NCI-H2081 (cell line): ENCODE measurements at places on chromosomes 12 and 14.

- no peak for DNase-seq
Measured at GRCh38 chr12:110689281-110690126, 589 bp upstream of the HVCN1 start.

GRCh38 chr12:11875414-11875935, 195.3 kb upstream of the BCL2L14 start:
- DNase-seq = no peak

GRCh38 chr14:25080682-25081081, 30.7 kb upstream of the STXBP6 start:
- DNase-seq = no peak

GRCh38 chr14:29937116-29937515, 9.5 kb upstream of the PRKD1 start:
- DNase-seq = no peak

- DNase-seq = no peak
Measured at GRCh38 chr14:37114002-37114401, 58.4 kb downstream of the SLC25A21 start.

DNA sequence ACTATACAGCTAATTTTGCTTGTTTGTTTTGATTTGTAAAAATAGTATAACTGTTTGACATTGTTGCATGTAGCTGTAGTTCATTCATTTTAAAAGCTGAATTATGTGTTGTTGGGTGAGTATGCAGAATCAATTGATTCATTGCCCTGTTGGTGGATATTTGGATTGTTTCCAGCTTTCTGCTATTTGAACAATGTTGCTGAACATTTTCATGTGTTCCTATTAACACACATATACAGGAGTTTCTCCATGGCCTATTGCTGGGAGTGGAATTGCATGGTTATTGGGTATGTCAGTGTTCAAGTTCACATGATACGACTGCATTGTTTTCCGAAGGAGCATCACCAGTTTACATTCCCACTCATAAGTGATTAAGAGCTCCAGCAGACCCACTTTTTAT, 75.3 kb downstream of the SRGAP1 start:
- DNase-seq = no peak

DNA sequence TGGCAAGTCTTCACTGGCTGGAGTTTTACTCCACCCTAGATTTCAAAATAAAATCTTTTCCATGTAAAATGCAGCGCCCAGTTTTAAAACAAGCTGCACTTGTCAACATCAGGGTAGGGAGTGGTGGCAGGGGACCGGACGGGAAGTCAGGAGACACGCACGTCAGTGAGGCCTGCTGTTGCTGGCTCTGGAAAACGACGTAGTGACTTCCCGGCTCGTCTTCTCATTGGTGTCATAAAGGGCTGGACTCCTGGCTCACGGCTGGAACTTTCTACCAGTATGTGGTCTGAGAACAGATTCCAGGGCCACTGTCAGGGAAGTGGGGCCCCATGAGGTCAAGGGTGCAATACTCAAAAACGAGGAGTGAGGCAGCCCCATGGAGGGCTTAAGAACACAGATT, 64.2 kb upstream of the FOXN3 start:
- DNase-seq = no peak

GRCh38 chr14:64639340-64639821, 64.8 kb upstream of the PLEKHG3 start:
- DNase-seq = no peak

DNA sequence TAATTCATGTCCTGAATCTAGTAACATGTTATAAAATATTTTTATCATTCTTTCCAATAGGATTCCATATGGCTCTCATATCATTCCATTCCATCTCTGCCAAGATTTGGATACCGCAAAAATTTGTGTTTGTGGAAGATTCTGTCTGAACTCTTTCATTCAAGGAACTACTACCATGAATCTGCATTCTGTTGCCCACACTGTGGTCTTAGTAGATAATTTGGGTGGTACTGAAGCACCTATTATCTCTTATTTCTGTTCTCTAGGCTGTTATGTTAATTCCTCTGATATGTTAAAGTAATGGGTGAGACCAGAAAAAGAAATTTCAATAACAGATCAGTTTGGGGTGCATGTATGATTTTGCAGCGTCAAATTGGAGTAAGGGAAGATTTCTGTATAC, 6.2 kb downstream of the RPL36AL start:
- DNase-seq = no peak

DNA sequence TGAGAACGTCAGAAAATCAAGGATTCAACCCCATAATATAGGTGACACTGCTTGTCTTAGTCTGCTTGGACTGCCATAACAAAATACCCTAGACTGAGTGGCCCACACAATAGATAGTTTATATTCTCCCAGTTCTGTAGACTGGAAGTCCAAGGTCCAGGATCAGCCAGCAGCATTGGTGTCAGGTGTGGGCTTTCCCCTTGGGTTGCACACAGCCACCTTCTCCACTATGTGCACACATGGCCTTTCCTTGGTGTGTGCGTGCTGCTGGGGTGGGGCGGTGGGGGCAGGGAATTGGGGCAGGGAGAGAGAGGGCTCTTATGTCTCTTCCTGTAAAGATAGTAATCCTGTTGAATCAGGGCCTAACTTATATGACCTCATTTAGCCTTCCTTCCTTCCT, 106.4 kb downstream of the SLC25A47 start:
- DNase-seq = no peak

GRCh38 chr14:104791425-104791824, 4.1 kb downstream of the AKT1 start:
- no peak for DNase-seq

DNA sequence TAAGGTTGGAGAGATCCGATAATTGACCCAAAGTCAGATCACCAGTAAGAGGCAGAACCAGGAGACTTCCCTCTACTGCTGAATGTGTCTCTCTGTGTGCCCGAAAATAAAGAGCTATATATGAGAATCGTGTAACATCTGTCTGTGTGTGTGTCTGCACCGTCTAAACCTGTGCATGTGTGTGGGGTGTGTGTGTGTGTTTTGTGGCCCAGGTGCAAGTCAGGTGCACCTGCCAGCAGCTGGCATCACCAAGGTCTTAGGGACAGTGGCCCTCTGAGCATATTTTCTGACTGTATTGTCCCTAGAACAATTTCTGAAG, 24.7 kb upstream of the KRT78 start:
- no peak for DNase-seq

DNA sequence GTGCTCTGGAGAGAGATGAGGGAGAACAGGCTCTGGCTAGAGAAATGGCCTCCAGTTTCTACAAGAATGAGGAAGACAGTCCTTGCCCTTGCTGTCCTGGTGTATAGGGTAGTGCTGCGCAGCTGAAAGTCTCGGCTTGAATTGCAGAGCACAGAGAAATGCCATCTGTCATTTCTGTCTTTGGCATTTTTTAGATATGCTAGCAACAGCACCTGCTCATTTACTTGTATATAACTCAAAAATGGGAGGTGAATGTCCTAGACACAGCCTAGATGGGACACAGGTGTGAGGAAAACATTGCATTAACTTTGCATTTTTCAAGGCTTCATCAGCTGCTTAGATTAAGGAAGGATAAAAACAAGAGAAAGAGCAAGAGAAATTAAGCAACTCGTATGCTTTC, 35.8 kb downstream of the GPR19 start:
- DNase-seq = no peak

- DNase-seq = no peak
Measured at GRCh38 chr12:102510463-102510862, 30.1 kb upstream of the IGF1 start.

DNA sequence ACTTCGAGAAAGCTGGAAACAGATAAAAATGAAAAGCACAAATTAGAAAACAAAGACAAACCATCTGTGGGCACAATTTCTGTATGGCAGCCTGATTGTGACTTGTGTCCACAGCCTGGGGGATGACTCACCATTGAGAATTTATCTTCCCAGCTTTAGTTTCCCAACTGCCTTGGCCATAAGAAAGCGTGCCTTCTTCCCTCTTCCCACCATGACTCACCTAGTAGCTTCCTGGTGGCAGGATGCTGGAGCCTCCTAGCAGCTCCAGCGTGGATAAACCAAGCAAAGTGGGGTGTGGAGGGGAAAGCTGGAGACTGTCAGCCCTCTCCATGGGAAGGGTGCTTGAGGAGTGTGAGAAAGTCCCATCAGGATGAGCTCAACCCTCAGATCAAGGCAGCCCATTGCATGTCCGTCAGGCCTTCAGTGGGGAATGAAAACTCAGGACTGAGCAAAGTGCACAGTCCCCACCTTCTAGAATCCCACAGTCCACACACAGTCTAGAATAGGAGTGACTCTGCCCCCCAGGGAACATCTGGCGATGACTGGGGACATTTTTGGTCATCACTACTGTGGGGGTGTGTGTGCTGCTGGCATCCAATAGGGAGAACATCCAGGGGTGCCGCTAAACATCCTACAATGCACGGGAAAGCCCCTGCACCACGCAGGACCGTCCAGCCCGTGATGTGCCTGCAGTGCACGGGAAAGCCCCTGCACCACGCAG, 22.4 kb upstream of the SERPINA6 start:
- no peak for DNase-seq

DNA sequence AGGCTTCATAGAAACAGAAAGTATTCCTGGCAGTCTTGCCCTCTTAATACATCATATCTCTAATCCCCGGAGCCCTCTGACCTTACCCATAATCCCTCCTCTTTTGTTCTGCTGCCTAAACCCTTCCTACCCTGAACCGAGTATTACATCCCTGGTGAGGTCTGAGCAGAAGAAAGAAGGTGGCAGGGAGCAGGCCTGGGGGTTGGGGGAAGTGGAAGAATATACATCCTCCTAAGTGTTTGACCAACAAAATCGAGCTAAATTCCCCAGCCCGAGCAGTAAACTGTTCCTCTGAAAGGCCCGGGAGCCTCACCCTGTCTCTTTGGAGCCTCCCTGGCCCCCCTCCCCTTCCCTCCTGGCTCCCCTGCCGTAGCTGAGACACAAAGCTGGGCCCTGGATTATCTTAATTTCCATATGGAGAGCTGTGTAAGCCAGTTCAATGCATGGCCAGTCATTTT, 192.6 kb upstream of the LHX5 start:
- DNase-seq = no peak

DNA sequence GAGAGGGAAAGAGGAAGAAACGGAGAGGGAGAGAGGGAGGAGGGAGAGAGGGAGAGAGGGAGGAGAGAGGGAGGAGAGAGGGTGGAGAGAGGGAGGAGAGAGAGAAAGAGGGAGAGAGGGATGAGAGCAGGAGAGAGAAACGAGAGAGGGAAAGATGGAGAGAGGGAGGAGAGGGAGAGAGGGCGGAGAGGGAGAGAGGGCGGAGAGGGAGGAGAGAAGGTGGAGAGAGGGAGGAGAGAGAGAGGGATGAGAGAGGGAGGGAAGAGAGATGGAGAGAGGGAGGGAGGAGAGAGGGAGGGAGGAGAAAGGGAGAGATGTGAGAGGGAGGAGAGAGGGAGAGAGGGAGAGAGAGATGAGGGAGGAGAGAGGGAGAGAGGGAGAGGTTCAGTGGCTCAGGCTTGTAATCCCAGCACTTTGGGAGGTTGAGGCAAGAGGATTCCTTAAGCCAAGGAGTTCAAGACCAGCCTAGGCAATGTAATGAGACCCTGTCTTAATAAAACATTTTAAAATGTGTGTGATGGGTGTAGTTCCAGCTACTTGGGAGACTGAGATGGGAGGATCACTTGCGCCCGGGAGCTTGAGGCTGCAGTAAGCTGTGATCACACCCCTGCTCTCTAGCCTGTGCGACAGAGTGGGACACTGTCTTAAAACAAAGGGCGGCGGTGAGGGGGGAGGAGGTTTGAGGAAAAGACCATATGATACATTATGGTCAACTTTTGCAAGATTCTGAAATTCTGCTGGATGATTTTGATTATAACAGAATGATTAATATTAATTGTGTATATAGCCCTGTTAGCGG, 21.3 kb upstream of the SNRPF start:
- no peak for DNase-seq

GRCh38 chr14:96039633-96040311, 610 bp downstream of the C14orf132 start:
- DNase-seq = peak; percentile 25

- peak; percentile 49 for DNase-seq
Measured at GRCh38 chr14:29741909-29742401, 185.7 kb downstream of the PRKD1 start.
